ENCODE measurements at places on chromosomes 7 and 10. TPM values are rescaled to one million over a fixed set of nuclear protein-coding genes. Genes with fewer than 3 reads are reported as not detected.

DNA sequence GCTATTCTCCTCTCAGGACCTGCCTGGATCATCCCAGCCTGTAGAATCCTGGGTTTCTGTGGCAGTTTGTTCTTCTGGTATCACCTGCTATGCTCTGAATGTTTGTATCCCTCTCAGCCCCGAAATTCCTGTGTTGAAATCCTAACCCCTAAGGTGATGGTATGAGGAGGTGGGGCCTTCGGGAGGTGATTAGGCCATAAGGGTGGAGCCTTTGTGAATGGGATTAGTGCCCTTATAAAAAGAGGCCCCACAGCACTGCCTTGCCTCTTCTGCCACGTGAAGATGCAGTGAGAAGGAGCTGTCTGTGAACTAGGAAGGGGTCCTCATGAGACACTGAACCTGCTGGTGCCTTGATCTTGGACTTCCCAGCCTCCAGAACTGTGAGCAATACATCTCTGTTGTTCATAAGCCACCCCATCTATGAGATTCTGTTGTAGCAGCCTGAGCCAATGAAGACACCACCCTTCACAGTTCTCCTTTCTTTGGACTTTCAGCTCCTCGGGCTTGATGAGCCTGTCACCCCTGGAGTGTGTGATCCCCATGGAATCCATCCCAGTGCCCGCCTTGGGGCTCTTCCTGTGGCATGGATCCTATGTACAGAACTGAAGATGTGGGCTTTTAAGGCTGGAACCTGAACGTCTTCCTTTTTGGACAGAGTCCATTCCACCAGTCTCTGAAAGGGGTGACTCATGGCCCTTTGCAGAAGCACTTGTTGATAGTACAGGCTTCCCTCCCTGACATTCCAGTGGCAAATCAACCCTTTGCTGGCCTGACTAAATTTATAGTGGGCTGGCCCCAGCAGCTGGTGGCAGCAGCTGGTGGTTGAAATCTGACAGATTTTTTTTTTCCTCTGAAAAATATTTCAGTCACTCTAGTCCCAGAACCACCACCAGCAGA is 138.0 kb downstream of the TACC2 start:
- no peak for DNase-seq

DNA sequence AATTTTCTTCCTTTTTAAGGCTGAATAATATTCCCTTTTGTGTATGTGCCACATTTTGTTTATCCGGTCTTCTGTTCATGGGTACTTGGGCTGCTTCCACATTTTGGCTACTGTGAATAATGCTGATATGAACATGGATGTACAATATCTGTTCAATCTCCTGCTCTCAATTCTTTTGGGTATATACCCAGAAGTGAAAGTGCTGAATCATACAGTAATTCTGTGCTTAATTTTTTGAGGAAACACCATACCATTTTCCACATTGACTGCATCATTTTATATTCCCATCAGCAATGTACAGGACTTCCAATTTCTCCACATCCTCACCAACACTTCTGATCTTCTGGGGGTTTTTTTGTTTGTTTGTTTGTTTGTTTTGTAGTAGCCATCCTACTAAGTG is 135.0 kb upstream of the INHBA start:
- no peak for DNase-seq

GRCh38 chr10:35335133-35336083 is 901 bp upstream of the CCNY start:
- DNase-seq = no peak

DNA sequence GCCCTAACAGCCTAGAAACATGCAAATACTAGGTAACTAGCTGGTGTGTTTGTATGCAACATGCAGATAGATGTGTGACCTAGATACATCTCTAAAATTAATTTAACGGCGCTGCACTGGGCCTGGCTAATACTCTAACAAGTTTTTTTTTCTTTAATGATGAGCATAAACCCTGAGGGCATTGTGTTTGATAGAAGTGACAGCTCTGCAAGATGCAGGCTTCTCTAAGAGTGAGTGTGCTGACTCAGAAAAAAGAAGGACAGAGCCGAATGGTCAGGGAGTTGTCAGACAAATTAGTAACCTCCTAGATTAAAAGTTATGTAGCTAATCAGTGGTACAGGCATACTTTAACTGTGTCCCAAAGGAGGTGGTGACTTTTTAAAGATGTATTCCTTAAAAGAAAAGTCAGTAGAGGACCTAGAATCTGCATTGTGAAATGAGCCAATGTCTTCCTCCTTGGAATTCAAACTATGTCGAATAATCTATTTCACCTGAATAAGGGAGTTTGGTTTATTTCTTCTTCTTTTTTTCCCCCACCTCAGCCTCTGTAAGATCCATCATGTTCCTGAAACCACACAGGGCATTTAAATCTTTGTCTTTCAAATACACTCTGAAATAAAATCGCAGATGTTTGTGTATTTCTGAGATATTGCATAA is 315.1 kb downstream of the GFRA1 start:
- no peak for DNase-seq

Gene HOGA1
- polyA plus RNA-seq = 50.8 TPM

Gene CALN1
- 1.00 TPM for polyA plus RNA-seq

Gene TRIM50
- polyA plus RNA-seq = 0.28 TPM
